Skeletal muscle tissue (tissue), 5 donors: ENCODE measurements at places on chromosomes 5 and 9. TPM values are rescaled to one million over a fixed set of nuclear protein-coding genes. Genes with fewer than 3 reads are reported as not detected.

The GFM2 gene
- total RNA-seq = 31.8 TPM

The SUSD1 gene
- total RNA-seq = 22.4 TPM

The EGFLAM gene
- total RNA-seq = 41.8 TPM

The MBLAC2 gene
- total RNA-seq = 3.1 TPM

The TMEM174 gene
- total RNA-seq = not detected

The IFNA21 gene
- total RNA-seq = not detected

The HTR1A gene
- total RNA-seq = not detected

The CCDC69 gene
- 21.9 TPM for total RNA-seq

The TMEM8B gene
- 2.6 TPM for total RNA-seq

The GMCL2 gene
- total RNA-seq = not detected

The SMIM33 gene
- not detected for total RNA-seq

The LCNL1 gene
- under 0.01 TPM for total RNA-seq

The FOXD4L6 gene
- not detected for total RNA-seq

The SHOC1 gene
- total RNA-seq = not detected

The TSSK1B gene
- total RNA-seq = not detected

The NFIB gene
- 95.0 TPM for total RNA-seq

The RANBP3L gene
- total RNA-seq = 0.52 TPM

The CD74 gene
- 63.2 TPM for total RNA-seq

The GLRA1 gene
- total RNA-seq = not detected

The JAKMIP2 gene
- 0.52 TPM for total RNA-seq

The ROR2 gene
- total RNA-seq = 4.2 TPM

The AQP3 gene
- total RNA-seq = 6.8 TPM

The C9 gene
- total RNA-seq = 1.0 TPM

The CARD9 gene
- total RNA-seq = 1.0 TPM

The PCDHA3 gene
- total RNA-seq = not detected

The GPRIN1 gene
- 0.52 TPM for total RNA-seq

The SEMA5A gene
- 25.1 TPM for total RNA-seq

The PFN3 gene
- total RNA-seq = not detected

The QRFP gene
- not detected for total RNA-seq

The UQCRQ gene
- 135 TPM for total RNA-seq

The CDH18 gene
- 12.0 TPM for total RNA-seq

The ZDHHC11B gene
- 1.0 TPM for total RNA-seq

The FOXI1 gene
- total RNA-seq = not detected

The SLC46A2 gene
- total RNA-seq = under 0.01 TPM

The OR13J1 gene
- total RNA-seq = not detected

The BTNL8 gene
- total RNA-seq = not detected

The MOCS2 gene
- total RNA-seq = 17.7 TPM

The SHC3 gene
- total RNA-seq = 0.52 TPM
